Cardiac fibroblast (primary cell): ENCODE measurements at places on chromosomes 4 and X.
A peak's percentile ranks its signal among the peaks of the same experiment; 100 is the strongest.

DNA sequence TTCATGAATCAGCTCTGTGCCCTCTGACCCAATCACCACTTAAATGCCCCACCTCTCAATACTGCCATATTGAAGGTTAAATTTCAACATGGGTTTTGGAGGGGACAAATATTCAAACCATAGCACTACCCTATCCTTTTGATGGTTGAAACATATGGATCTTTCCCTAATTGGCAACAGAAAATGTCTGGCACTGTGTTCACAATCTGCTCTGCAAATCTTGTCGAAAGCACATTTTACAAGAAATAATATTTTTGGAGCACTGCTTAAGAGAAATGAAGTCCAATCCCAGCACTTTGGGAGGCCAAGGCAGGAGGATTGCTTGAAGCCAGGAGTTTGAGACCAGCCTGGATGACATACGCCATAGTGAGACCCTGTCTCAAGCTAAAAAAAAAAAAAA lies 130.6 kb upstream of the FAM9C start:
- DNase-seq: no peak

DNA sequence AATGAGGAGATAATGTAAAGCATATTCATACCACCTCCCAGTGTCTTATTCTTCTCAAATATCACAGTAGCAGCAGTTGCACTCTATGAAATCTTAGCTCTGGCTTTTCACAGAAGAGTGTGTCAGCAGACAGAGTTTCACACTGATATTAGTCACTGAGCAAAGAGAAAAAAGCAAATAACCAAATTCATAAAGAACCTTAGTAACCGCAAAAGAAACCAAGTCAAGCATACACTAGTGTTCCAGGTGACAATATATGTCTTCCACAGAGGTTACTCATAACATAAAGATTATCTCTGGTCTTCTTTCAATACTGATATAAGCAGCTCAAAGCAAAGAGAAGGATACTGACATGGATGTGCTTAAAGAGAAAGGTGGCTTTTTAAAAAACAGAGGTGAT lies 181.7 kb upstream of the EDNRA start:
- no peak for DNase-seq

DNA sequence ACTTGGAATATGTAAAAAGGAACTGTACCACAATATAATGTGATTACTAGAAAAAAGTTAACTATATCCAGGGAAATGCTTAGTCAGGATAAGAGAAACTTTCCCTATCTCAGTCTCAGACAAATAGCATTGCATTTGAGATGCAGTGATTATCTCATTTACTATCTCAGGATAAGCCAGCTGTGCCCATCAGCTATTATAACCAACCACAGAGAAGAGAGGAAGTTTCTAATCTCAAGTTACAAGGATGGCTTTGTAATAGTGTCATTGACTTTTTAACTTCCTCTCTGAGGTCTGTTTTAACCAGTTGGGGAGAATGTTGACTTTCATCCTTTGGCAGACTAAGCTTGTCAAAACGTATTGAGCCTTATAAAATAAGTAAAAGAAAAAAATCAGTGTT lies 56.5 kb downstream of the SNX25 start:
- DNase-seq: peak; percentile 50

- peak; percentile 48 for DNase-seq
Measured at GRCh38 chrX:111095974-111096895, at the start of gene PAK3. Gene PAK3, plus strand, starts transcription at chrX:111096191. Its CDS starts 26,913 bp downstream, at chrX:111123104.

DNA sequence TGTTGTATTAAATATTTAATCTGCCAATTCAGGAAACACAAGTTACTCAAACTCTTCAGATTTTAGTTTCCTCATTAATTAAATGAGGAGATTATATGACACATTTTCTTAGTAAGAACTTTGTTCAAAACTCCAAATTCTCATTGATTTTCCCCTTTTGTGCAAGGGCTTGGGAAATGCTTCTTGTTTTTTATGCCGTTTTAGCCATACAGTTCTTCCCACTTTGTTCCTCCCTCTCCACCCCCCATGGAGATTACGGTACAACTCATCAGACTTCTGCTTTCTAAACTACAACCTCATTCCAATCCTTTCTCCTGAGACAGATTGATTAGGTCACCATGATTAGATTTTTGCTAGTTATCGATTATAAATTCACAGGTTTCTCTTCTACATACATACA lies 10.9 kb upstream of the BBS7 start:
- DNase-seq: no peak

DNA sequence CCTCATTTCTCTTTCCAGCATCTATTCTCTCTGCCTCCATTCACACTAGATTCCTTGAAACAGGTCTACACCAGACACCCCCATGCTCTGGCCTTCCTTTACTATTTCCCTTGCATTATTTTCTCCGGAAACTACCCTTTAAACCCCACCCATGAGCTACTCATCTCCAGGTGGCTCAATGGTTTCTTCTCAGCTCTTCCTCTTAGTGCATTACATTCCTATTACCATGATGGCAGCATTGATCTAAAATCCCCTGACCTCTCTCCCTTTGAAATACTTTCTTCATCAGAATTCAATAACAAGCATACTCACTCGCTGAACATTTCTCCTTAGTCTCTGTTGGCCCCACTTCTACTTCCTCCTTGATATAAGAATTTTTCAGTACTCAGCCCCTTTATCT lies 94.6 kb downstream of the SYNPO2 start:
- DNase-seq: no peak

DNA sequence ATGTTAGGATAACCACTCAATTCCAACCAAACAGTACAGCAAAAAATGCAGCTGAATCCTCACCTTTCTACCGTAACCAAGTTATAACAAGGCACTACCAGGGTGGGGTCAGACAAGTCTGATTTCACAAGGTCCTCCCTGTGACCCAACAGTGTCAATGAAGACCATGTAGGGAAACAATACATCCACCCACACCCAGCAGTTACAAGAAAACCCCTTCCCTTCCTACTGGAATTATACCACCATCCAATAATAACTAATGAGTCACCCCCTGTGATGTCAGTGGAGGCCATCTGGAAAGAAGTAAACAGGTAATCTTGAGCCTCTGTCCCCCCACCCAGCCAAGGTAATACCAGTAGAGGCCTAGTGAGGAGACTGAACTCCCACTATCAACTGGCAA lies 117.6 kb downstream of the FGF16 start:
- no peak for DNase-seq

DNA sequence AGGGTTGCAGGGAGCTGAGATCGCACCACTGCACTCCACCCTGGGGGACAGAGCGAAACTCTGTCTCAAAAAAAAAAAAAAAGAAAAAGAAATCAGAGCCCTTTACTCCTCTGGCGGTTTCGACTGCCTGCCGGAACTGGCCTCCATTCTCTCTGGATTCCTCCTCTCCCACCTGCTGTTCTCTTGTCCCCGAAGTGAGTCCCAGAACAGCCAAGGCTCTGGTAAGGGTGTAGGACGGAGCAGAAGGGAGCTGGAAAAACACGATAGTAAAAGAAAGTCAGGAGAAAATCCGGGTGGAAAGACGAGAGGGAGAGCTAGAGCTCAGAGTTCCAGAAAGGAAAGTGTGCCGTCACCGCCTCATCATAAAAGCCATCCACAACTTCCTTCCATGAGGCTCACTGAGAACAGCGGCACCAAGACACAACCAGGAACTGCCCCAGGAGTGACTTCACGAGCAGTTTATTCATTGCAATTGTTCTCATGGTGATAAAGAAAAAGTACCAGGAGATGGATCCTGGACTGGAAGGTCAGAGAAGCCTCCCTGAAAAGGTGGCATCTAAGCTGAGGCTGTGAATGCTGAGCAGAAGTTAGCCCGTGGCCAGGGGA lies 12.3 kb downstream of the TLR3 start:
- no peak for DNase-seq

DNA sequence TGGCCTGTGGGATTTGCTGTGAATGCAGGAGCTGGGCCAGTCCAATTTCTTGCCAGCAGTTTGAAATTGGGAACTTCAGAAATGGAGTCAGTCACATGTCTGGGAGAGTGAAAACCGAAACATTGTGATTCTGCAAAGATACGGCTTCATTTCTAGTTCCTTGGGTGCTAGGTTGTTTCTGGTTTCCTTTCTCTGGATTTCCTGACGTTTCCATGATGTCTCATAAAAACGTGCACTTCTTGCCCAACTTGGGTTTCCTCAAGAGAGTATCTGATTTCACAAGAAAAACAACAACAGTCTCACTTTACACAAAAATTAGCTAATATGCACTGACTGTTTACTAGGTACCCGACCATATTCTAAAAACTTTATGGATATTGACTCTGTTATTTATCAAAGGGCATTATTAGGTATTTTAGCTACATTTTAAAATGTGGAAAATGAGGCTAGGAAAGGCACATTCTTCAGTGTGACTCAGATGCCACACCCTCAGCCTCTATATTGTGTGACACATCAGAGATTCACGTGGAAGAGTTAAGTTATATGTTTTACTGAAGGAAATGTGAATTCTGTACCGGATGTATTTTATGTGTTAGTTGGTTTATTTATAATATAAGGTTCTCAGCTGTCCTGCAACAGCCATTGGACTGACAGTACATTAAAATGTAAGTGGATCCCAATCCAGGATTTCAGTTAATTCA lies 225.0 kb upstream of the PUDP start:
- DNase-seq: peak; percentile 79

GRCh38 chrX:132668178-132668577 lies 179.3 kb upstream of the MBNL3 start:
- DNase-seq: no peak

GRCh38 chr4:103721251-103721650 lies 1.5 kb upstream of the TACR3 start:
- DNase-seq: no peak

GRCh38 chrX:15483891-15484290 lies 9.2 kb downstream of the PIR start:
- no peak for DNase-seq

GRCh38 chr4:85807247-85807950 lies 332.4 kb downstream of the ARHGAP24 start:
- DNase-seq: peak; percentile 96

- no peak for DNase-seq
Measured at GRCh38 chr4:20288047-20288650, 36.4 kb downstream of the SLIT2 start.

- DNase-seq: peak; percentile 97
Measured at GRCh38 chrX:107676559-107677378, 48.5 kb downstream of the PRPS1 start.

DNA sequence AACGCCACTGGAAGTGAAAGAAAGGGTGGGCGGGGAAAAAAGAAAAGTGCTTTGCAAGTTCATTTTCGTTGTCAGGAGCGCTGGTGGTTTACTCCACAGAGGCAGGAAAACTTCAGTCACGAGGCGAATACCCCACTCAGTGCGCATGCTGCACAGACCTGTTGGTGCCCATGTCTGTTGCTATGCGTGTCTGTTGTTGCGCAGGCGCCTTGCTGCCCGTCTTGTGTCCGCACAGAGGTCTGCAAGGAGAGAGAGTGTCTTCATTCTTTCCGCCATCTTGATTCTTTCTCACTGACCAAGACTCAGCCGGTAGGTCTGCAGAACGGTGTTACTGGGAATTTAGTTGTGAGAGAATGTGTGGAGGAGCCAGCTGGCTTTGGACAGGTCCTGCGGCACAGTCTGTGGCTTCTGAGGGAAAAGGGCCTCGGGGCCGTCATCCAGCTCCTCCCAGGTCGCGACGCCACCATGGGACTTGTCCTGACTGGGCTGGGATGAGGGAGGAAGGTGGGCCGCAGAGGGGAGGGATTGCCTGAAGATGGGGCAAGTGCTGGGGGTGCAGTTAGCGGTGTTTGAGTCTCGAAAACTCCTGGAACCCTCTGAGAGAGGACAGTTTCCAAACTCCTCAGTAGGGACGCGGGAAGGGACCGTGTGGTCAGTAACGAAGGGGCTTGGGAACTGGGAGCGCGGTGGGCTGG lies at the start of gene PAGE2:
Gene PAGE2 (plus strand): TSS at position 224 of the 695 bp plus-strand sequence. CDS start 1,003 bp downstream, outside the sequence.
- no peak for DNase-seq

GRCh38 chrX:38891641-38892413 lies 90.6 kb downstream of the MID1IP1 start:
- peak; percentile 24 for DNase-seq

DNA sequence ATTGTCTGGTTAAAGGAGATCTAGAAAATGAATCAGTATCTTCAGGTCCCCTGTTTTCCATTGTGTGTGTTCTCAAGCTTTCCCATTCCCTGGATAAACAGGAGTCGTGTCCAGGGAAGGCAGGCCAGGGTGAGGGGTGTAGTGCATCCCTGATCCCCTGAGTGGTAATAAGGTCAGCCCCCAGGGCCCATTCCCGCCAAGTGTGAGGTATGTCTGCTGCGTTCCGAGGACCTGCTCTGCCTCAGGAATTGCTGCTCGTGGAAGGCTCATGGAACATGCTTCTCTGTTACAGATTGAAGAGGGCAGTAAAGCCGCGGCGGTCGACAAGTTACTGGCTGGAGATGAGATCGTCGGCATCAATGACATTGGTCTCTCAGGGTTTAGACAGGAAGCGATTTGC lies 87.1 kb downstream of the SHROOM2 start:
- DNase-seq: no peak
